Diencephalon (tissue), 1 donor: ENCODE measurements at places on chromosomes 11 and 22. TPM values are rescaled to one million over a fixed set of nuclear protein-coding genes. Genes with fewer than 3 reads are reported as not detected.

The GP1BB gene
- total RNA-seq: 16.8 TPM

The HTR3B gene
- total RNA-seq: 0.23 TPM

The OR56B4 gene
- not detected for total RNA-seq

The XRCC6 gene
- total RNA-seq: 216 TPM

The TIGD3 gene
- 3.2 TPM for total RNA-seq

The TSPAN32 gene
- 0.69 TPM for total RNA-seq

The NLRP14 gene
- 0.92 TPM for total RNA-seq

The SEZ6L gene
- total RNA-seq: 181 TPM

The MYRF gene
- total RNA-seq: 2.8 TPM

The ZNF214 gene
- 14.1 TPM for total RNA-seq

The PRDM11 gene
- 10.1 TPM for total RNA-seq

The UPK3A gene
- total RNA-seq: not detected

The GLYATL1 gene
- 3.5 TPM for total RNA-seq

The CHCHD10 gene
- 8.3 TPM for total RNA-seq

The APOA1 gene
- 1.4 TPM for total RNA-seq

The RAB1B gene
- 35.8 TPM for total RNA-seq

The PLAAT5 gene
- total RNA-seq: 5.5 TPM

The ALG12 gene
- total RNA-seq: 10.6 TPM

The ROM1 gene
- 2.8 TPM for total RNA-seq

The BDNF gene
- total RNA-seq: 12.0 TPM

The SREBF2 gene
- 74.7 TPM for total RNA-seq

The GLB1L2 gene
- 3.2 TPM for total RNA-seq

The TRPM5 gene
- under 0.01 TPM for total RNA-seq

The IGSF9B gene
- total RNA-seq: 40.8 TPM

The TRIM49 gene
- 0.23 TPM for total RNA-seq

The CRYBB2 gene
- not detected for total RNA-seq

The MRGPRX4 gene
- not detected for total RNA-seq

The IFITM10 gene
- 2.8 TPM for total RNA-seq

The USP47 gene
- total RNA-seq: 130 TPM

The APOBEC3G gene
- total RNA-seq: 1.6 TPM

The ZMAT5 gene
- 14.3 TPM for total RNA-seq

The PATE4 gene
- not detected for total RNA-seq

The FOLR1 gene
- total RNA-seq: 9.2 TPM

The C22orf15 gene
- 2.1 TPM for total RNA-seq

The OR4A15 gene
- not detected for total RNA-seq

The MCHR1 gene
- total RNA-seq: 11.5 TPM

The TNNI2 gene
- not detected for total RNA-seq

The SLC16A8 gene
- 2.1 TPM for total RNA-seq

The TRIM6 gene
- total RNA-seq: 1.2 TPM

The CYTH4 gene
- total RNA-seq: 3.2 TPM

The RFPL1 gene
- not detected for total RNA-seq

The CCDC157 gene
- 9.9 TPM for total RNA-seq

The AHNAK gene
- total RNA-seq: 27.5 TPM

The MRGPRF gene
- total RNA-seq: 0.92 TPM

The KIF18A gene
- total RNA-seq: 6.9 TPM

The WT1 gene
- total RNA-seq: not detected

The F2 gene
- not detected for total RNA-seq

The SCN4B gene
- 14.5 TPM for total RNA-seq

The RIBC2 gene
- 2.5 TPM for total RNA-seq

The NXPE2 gene
- total RNA-seq: 1.4 TPM
